ENCODE measurements at places on chromosomes 16 and 17. TPM values are rescaled to one million over a fixed set of nuclear protein-coding genes. Genes with fewer than 3 reads are reported as not detected.
A peak's percentile ranks its signal among the peaks of the same experiment; 100 is the strongest.

DNA sequence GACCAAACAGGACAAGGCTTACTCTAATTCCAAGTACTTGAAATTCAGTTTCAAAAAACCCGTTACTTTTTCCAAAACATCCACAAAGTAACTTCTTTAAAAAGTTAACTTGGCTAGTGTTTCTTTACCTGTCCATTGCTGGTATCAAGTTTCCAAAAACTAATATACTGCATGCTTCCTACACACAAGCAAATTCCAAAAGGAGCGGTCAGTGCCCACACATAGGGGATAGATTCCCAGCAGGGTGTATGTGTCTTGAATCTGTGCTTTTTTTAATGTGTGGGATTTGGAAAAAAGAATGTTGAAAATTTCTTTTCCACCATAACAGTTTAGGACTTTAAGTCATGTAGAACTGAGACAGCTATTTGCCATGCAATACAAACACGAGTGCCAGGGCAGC lies 367.8 kb upstream of the SOX9 start:
- H3K4me1 ChIP-seq, result peaks cover 6% of the 10 kb centered on the region
- H3K4me3 ChIP-seq, result no peak overlapping the region
- no peaks in the 10 kb centered on the region for H3K36me3 ChIP-seq
- H3K27me3 ChIP-seq, result no peaks in the 10 kb centered on the region
- no peak for DNase-seq

The ASPA gene
- 2.5 TPM for total RNA-seq

DNA sequence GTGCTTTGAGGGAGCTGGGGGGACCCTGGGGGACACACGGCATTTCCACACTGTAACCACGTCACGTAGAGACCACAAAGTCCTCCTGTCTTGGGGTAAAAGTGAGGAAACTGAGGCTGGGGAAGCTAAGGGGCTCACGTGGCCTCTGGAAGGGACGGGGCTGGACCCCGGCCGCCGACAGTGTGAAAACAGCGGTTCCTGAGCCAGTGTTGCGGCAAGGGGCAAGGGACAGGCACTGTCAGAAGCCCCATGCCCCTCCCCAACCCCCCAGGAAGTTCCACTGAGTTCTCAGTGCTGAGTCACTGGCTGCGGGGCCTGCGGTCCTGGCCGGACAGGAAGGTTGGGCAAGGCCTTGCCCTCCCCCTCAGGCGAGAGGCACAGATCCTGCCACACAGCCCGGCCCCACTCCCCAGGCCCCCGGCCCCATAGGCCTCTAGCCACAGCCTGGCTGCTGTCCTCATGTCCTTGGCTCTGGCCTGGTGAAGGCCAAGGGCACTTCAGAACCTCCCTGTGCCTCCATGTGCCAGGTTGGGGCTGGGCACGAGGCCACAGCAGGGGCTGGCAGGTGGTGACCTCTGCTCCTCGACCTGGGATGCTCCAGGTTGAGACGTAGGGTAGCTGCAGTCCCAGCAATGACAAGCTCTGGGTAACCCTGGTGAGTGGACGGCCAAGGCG lies 5.0 kb upstream of the CCDC57 start:
- no peaks in the 10 kb centered on the region for H3K27me3 ChIP-seq
- H3K27ac ChIP-seq, result peak overlapping the region; percentile 46
- no peaks in the 10 kb centered on the region for H3K4me1 ChIP-seq
- DNase-seq, result no peak

GRCh38 chr17:5241861-5242671 lies 7.4 kb upstream of the SCIMP start:
- no peaks in the 10 kb centered on the region for H3K36me3 ChIP-seq
- no peaks in the 10 kb centered on the region for H3K27me3 ChIP-seq
- H3K4me1 ChIP-seq, result peaks cover 2% of the 10 kb centered on the region

The PRSS27 gene
- 2.4 TPM for total RNA-seq

DNA sequence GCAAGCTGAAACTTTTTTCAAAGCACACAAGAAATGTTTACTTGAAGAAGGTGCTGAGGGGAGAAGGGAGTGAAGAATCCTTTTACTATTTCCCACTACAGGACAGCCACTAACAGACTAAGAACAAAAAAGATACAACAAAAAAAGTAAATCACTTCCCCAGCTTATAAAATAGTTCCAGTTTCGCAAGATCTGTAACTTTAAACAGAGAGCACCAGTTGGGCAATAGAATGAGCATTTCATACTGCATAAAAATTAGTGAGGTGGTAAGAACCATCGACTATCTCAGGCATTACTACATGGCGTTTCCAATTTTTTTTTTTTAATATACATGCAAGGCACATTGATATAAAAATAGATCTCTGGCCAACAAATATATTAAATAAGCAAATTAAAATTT lies 11.1 kb downstream of the CRYBA1 start:
- H3K27ac ChIP-seq, result peak overlapping the region; percentile 21
- peaks cover 16% of the 10 kb centered on the region for H3K36me3 ChIP-seq
- H3K27me3 ChIP-seq, result no peaks in the 10 kb centered on the region
- H3K4me3 ChIP-seq, result no peak overlapping the region

The ARHGAP27 gene
- 42.4 TPM for total RNA-seq

DNA sequence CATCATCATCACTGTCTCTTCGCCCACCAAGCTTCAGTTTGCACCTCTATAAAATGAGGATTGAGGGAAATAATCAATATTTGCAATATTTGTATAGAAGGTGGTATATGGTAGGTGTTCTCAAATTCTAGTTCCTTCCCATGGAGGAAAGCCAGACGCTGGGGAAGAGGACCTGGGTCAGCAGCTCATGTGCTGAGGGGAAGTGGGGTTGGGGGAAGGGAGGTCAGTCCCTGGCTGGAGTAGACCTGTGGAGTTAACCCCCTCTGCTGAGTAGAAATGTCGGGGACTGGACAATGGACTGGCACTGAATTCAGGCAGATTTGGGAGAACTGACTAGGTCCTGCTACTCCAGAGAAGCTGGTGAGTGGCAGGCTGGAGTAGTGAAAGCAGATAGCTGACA lies 12.8 kb upstream of the ITGB3 start:
- H3K36me3 ChIP-seq, result no peaks in the 10 kb centered on the region
- no peak overlapping the region for H3K27ac ChIP-seq
- no peak overlapping the region for H3K4me3 ChIP-seq
- no peaks in the 10 kb centered on the region for H3K4me1 ChIP-seq

DNA sequence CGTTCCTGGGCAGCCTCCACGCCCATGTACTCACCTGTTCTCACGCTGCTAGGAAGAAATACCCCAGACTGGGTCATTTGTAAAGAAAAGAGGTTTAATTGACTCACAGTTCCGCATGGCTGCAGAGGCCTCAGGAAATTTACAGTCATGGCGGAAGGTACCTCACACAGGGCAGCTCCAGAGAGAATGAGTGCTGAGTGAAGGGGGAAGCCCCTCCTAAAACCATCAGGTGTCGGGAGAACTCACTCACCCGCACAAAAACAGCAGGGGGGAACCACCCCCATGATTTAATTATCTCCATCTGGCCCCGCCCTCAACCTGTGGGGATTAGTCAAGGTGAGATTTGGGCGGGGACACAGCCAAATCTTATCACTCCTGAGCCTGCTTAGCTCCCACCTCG lies 18.2 kb downstream of the RAB40C start:
- H3K36me3 ChIP-seq, result no peaks in the 10 kb centered on the region
- H3K27ac ChIP-seq, result no peak overlapping the region
- no peaks in the 10 kb centered on the region for H3K4me1 ChIP-seq
- H3K4me3 ChIP-seq, result no peak overlapping the region
- no peaks in the 10 kb centered on the region for H3K27me3 ChIP-seq

DNA sequence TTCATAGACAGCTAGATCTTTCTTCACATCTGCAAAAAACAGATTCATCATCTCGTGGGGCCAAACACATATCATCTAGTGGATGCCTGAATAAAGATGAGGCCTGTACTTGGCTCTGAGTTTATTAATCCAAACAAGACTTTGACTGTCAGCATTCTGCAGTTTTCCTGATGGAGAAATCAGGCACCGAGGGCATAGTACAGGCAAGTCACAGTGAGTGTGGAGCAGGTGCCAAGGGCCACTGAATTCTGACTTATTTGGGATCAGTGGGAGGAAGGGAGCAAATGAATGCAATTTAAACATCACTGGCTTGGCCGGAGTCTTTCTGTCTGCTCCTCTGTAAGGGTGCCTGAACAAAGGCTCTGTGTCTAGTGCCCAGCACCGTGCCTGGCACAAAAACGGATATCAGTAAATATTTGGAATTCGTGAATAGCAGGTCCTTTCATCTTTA lies 975 bp downstream of the CFAP20 start:
- no peaks in the 10 kb centered on the region for H3K36me3 ChIP-seq
- DNase-seq, result peak; percentile 24
- H3K27ac ChIP-seq, result peak overlapping the region; percentile 17
- H3K27me3 ChIP-seq, result no peaks in the 10 kb centered on the region

The PRKCB gene
- total RNA-seq, result 46.4 TPM

The ETV4 gene
- 6.9 TPM for total RNA-seq

GRCh38 chr16:751152-752006 lies 9.2 kb upstream of the MSLN start:
- no peak for DNase-seq
- H3K27ac ChIP-seq, result no peak overlapping the region

The KRT33A gene
- not detected for total RNA-seq

The DPEP1 gene
- total RNA-seq, result 1.3 TPM

- peaks cover 3% of the 10 kb centered on the region for H3K4me1 ChIP-seq
- no peak overlapping the region for H3K27ac ChIP-seq
- no peaks in the 10 kb centered on the region for H3K36me3 ChIP-seq
- H3K27me3 ChIP-seq, result no peaks in the 10 kb centered on the region
- peak; percentile 23 for DNase-seq
Observed at GRCh38 chr17:56973520-56973919, 4.4 kb upstream of the SCPEP1 start.

GRCh38 chr17:41103896-41104295 lies 1.3 kb upstream of the KRTAP4-9 start:
- no peak for DNase-seq
- no peaks in the 10 kb centered on the region for H3K36me3 ChIP-seq
- H3K4me1 ChIP-seq, result peaks cover 1% of the 10 kb centered on the region
- H3K4me3 ChIP-seq, result no peak overlapping the region

The KRT33B gene
- not detected for total RNA-seq

The TEX14 gene
- 0.74 TPM for total RNA-seq

The DNAAF8 gene
- total RNA-seq, result 5.1 TPM

DNA sequence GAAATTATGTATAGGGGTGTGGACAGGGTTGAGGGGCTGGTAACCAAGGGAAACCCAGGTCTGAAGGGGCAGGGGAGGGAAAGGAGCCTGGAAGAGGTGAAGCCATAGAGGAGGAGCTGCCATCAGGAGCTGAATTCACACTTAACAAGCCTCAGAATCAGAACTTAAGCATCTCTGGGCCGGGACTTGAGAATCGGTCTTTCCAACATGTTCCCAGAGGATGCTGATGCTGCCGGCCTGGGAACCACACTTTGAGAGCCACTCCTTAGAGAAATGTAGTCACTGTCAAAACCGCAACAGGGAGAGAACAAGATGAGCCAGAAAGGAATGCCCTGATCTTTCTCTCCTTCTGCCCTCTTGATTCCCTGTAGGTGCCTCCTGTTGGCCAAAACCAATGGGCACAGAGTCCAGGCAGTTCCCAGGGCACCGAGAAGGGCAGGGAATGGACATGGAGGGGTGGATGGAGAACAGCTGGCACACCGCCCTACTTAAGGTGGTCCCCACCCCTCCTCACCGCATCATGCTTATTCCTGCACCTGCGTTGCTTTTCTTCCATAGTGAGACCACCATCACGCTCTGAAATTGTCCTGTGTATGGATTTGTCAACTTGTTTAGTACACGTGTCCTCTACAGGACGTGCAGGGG lies 88.5 kb downstream of the GSG1L start:
- H3K36me3 ChIP-seq, result no peaks in the 10 kb centered on the region
- H3K4me3 ChIP-seq, result no peak overlapping the region
- peaks cover 3% of the 10 kb centered on the region for H3K27me3 ChIP-seq
- H3K27ac ChIP-seq, result no peak overlapping the region

DNA sequence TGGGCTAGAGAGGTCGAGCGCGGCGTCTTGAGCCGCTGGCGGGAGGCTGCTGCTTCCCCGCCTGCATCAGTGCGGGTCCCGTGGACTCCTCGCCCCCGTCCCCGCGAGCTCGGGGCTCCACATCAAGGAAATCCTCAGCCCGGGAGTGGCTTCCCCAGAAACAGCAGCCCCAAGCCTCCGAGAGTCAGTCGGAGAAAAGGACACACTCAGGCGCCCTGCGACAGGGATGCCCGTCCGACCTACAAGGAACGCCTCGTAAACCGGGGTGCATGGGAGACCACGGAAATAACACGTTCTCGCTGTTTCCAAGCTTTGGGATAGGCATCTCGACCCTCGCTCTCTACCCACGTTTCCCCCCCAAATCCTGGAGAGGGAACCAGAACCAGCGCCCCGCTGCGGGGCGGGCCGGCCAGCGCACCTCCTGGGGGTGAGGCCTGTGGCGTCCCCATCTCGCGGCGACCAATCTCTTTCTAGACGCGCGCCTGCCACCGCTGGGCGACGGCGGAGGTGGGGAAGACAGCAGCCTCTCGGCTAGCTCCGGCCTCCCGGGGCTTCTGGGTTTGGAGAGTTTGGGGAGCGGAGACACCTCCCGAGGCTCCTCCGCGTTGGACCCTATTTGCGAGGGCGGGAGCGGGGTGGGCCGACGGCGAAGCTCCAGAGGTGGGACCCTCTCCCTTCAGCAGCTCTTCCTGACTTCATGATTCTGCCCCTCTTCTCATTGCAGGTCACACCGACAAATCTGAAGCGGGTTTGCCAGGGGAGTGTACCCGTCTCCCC lies 759 bp upstream of the TP53I13 start:
- peaks cover 10% of the 10 kb centered on the region for H3K27me3 ChIP-seq
- H3K27ac ChIP-seq, result peak overlapping the region; percentile 92
- no peaks in the 10 kb centered on the region for H3K36me3 ChIP-seq
- H3K4me3 ChIP-seq, result peak overlapping the region; percentile 39

The ZFPM1 gene
- 0.57 TPM for total RNA-seq

- peak overlapping the region; percentile 76 for H3K27ac ChIP-seq
- peak; percentile 65 for DNase-seq
- H3K4me1 ChIP-seq, result peaks cover 26% of the 10 kb centered on the region
- no peaks in the 10 kb centered on the region for H3K27me3 ChIP-seq
- no peak overlapping the region for H3K4me3 ChIP-seq
Observed at GRCh38 chr16:85557971-85558657, 55.0 kb upstream of the GSE1 start.

- no peak for DNase-seq
- no peaks in the 10 kb centered on the region for H3K27me3 ChIP-seq
- H3K36me3 ChIP-seq, result peaks cover 22% of the 10 kb centered on the region
- no peak overlapping the region for H3K27ac ChIP-seq
- peaks cover 3% of the 10 kb centered on the region for H3K4me1 ChIP-seq
- H3K4me3 ChIP-seq, result no peak overlapping the region
Observed at GRCh38 chr16:67914758-67915495, 16.7 kb downstream of the CTRL start.

The WSCD1 gene
- 13.4 TPM for total RNA-seq

The KLHL10 gene
- total RNA-seq, result 0.09 TPM

The SLC52A1 gene
- 0.54 TPM for total RNA-seq

GRCh38 chr17:49455272-49455861 lies 39.7 kb upstream of the NGFR start:
- DNase-seq, result peak; percentile 74
- H3K4me1 ChIP-seq, result no peaks in the 10 kb centered on the region
- no peaks in the 10 kb centered on the region for H3K27me3 ChIP-seq
- H3K4me3 ChIP-seq, result no peak overlapping the region

GRCh38 chr16:88771294-88771772 lies 13.7 kb downstream of the PIEZO1 start:
- peaks cover 56% of the 10 kb centered on the region for H3K4me1 ChIP-seq
- no peaks in the 10 kb centered on the region for H3K27me3 ChIP-seq
- DNase-seq, result no peak
- peak overlapping the region; percentile 83 for H3K27ac ChIP-seq
